ENCODE measurements at places on chromosomes 6 and 20.
A peak's percentile ranks its signal among the peaks of the same experiment; 100 is the strongest.

GRCh38 chr20:37640600-37641561 lies 52.9 kb upstream of the CTNNBL1 start:
- DNase-seq, result no peak

GRCh38 chr6:16947375-16948015 lies 154.4 kb upstream of the STMND1 start:
- DNase-seq, result no peak

GRCh38 chr20:51404297-51405060 lies 138.0 kb downstream of the NFATC2 start:
- no peak for DNase-seq

DNA sequence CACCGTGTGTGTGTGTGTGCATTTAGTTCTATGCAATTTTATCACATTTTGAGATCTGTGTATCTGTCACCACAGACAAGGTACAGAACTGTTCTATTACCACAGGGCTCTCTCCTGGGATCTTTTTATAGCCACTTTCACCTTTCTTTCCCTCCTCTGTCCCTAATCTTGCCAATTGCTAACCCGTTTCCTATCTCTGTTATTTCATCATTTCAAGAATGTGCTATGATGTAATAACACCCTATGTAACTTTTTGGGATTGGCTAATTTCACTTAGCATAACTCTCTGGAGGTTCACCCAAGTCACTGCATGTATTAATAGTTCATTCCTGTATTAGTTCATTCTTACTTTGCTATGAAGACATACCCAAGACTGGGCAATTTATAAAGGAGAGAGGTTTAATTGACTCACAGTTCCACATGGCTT lies 657.7 kb downstream of the QKI start:
- DNase-seq, result no peak

DNA sequence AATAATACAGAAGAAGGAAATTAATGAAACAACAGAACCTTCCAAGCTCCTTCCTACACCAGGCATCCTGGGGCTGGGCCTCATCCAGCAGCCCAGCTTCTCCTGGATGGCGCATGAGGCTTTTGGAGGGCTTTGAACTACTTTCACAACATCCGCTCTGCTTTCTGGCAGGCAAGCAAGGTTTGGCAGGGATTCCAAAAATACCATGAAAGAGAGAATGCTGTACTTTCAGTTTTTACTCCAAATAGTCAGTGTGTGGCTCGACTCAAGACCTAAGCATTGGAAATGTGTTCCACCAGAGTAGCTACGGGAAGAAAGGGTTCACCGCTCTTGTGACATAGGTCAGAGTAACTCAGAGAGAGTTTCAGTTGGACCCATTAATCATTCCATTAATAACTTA lies 125.4 kb downstream of the OPRM1 start:
- DNase-seq, result peak; percentile 55

- DNase-seq, result no peak
These were observed 118.1 kb upstream of the ENPP5 start for GRCh38 chr6:46288835-46289234.

DNA sequence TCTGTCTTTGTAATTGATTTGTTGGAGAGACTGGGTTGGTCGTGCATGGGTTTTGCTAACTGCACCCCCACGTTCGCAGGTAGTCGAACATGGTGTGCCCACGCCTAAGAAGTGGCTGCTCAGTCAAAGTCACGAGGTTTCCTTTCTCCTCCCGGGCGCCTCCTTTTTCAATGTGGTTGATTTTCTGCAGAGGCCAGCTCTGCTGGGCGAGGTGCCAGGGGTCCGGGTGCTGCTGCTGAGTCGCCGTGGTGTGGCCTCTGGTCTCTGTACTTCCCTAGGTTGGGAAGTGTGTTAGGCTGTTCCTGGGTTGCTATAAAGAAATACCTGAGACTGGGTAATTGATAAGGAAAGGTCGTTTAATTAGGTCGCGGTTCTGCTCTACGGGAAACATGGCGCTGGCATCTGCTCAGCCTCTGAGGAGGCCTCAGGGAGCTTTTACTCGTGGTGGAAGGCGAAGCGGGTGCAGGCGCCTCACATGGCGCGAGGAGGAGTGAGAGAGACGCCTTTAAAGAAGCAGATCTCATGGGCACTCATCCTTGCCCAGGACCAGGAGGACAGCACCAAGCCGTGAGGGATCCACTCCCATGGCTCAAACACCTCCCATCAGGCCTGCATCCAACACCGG lies 14.1 kb downstream of the OSBPL2 start:
- DNase-seq, result no peak

DNA sequence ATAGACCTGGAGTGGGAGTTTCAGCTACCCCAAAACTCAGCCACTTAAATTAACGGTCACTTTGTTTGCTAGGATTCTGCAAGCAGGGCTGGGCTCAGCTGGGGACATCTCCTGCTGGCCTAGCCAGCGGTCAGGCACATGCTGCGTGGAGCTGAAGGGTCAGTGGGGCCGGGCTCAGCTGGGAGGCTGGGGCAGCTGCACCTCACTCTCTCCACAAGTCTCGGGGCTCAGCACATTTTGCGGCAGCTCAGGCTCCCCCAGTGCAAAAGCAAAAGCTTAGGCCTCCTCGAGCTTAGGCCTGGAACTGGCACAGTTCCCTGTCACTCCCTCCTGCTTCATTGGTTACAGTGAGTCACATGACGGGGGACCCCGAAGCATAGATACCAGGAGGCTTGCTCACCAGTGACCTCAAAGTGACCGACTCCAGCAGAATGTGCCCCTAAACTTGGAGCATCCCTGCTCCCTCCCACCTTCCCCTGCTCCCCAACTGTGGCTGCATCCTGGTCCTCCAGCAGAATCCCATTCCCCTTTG lies 80.6 kb upstream of the CST7 start:
- no peak for DNase-seq

DNA sequence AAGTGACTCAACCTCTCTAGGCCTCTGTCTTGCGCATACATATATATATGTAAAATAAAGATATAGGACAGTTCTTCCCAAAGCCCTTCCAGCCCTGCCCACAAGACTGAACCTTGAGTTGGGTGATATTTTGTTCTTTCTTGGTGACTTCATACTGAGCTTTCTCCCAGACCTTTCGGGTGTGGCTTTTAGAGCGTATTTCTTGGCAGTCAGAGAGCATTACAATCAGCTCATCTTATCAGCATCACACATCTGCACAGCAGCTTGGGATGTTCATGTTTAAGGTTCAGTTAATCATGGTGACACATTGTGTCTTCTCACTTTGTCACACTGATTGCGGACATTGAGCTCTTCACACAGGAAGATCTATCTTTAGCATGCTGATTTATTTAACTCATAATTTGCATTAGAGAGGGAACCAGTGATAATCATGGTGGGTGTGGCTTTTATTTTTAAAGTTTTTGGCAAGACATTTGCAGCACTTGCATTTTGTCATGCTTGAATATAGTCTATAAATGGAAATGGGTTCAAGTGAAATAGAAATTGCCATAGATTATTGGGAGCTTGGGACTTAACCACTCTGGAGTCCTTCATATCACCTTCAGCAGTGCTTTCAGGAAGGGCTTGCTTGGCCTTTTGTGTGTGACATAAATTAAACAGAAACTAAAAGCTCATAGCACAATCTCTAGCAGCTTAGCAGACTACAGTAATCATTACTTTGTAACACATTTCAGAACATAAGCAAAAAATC lies 8.3 kb downstream of the KIF3B start:
- DNase-seq, result no peak

DNA sequence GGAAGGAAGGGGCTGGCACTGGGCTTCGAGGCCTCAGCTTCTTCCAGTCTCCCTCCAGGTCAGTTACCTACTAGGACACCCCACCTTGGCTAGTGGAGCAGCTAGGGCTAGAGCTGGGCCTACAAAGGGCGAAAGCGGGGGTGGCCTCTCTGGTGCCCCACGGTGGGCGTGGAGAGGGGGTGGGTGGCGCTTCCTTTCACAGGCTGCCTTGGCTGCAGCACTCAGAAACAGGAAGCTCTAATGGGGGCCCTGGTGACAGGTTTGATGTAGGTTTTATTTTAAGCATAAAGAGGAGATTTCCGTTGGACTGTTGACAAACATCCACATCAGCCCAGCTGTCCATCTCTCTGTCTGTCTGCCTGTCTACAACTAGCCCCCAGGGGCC lies 13.4 kb downstream of the FAM110A start:
- DNase-seq, result no peak

- DNase-seq, result no peak
These were observed 75.6 kb downstream of the SLC24A3 start for GRCh38 chr20:19288061-19288460.

DNA sequence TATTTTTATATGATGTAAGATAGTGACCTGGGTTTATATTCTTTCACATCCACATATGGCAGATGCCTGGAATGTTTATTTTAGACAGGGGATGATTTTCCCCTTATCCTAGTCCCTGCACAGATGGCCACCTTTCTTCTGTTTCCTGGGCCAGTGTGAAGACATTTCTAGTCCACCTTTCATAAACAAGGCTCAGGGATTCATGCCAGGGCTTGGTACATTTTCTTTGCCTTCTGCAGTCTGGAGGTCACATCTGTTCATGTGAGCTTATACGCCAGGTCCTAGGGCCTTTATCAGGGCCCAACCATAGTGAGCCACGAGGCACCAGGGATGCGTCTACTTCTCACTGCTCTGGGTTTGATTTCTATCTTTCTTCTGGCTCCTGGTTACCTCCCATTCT lies 38.0 kb upstream of the ERVFRD-1 start:
- no peak for DNase-seq

DNA sequence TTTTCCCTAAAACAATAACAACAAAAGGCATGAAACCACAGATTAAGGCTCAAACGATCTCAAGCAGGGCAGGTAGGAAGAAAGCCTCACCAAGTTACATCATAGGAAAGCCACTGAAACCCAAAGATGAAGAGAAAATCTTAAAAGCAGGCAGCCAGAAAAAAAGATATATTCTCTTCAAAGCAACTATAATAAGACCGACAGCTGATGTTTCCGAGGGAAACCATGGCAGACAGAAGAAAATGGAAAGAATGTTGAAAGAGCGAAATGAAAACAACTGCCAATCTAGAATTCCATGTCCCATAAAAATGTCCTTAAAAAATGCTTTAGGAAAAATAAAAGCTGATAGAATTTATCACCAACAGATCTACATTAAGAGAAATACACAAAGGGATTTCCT lies 161.5 kb upstream of the THBS2 start:
- DNase-seq, result no peak

- DNase-seq, result no peak
These were observed 46.4 kb upstream of the CCDC28A start for GRCh38 chr6:138727182-138727581.

DNA sequence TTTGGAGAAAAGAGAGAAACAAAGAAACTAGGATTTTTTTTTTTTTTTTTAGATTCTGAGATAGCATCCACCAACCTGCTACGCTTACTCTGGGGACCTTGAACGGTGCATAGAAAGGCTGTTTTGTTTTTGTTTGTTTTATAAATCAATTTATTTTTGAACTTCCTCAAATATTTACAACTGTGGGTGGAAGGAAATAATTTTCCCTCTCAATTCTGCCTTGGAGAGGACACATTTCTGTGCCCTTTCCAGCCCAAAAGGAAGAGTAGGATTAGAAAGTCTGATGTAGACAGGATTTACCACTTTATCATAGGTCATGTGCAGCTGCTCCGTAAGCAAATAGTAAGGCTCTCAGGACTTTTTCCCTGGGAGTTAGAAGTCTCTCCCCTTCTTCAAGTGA lies 190.5 kb downstream of the NKAIN2 start:
- DNase-seq, result no peak

- DNase-seq, result no peak
These were observed 144.6 kb upstream of the BMP5 start for GRCh38 chr6:56019973-56020372.

GRCh38 chr6:5133943-5134342 lies 48.8 kb downstream of the PPP1R3G start:
- DNase-seq, result no peak

DNA sequence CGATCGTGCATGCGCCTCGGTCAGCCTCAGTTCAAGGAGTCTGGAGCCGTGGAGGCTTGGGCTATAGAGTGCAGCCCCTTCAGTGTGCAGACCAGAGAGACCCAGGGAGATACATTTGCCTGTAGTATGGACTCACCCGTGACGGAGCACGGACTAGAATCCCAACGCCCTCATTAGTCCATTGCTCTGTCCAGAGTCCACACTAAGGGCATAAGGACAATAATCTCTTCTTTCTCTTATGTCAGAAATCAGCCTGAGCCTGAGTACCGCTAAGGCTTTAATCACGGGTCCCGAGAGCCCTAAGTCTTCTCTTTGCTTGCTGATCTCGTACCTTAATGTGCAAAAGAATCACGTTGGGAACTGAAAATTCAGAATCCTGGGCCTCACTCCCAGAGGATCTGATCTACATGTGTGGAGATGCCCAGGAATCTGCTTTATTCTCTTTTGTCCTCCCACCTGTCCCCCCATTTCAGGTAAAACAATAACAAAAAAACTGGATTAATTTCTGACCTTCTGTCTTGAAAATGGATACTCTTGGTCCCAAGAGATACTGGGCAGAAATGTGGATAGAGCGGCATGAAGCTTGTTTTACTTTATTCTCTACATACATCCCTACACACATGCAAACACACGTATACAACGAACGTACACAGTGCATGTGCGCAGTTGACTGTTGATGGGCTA lies 671 bp downstream of the BPHL start:
- DNase-seq, result no peak

DNA sequence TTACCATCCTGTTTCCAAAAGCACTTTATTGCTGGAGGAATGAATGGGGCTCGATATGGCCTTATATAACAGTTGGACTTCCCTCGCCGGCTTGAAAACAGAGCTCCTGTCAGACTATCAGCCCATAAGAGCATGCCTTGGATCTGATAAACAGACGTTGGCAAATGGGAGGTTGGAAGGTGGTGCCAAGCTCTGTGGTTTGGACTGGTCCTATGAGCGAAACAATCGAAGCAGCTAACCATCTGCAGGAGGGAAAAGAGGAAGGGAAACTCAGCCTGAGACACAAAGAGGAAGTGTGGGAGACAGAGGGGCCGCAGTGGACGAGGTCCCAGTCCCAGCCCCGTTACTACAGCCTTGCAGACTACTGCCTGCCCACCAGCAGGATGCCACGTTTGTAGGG lies 92.9 kb downstream of the TFAP2C start:
- peak; percentile 29 for DNase-seq

DNA sequence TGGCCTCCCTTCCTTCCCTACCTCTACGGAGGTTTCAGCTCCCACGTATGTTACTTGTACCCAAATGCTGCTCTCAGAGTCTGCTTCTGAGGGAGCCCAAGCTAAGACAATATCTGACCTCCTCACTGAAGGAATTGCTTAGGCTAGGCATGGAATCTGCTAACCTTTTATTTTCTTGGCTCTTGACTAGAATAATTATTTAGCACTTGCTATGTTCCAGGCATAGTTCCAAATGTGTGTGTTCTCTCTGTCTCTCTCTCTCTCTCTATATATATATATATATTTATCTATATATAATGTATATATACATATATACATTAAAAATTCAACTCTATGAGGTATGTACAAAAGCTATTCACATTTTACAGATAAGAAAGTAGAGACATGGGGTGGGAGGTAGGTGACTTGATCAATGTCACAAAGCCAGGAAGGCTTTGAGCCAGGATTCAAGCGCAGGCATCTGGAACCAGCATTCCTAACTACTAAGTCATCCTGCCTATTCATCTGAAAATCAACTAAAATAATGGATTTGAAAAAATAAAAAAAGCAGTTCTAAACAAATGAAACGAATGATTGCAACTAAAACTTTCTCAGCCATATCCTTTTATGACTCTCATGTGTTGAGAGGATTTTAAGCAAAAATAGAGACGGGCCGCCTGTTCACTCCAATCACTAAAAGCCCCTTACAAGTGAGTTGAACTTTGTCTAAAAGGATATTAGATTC lies 189.7 kb upstream of the JAG1 start:
- DNase-seq, result no peak
